ENCODE measurements at places on chromosomes 4 and X.

DNA sequence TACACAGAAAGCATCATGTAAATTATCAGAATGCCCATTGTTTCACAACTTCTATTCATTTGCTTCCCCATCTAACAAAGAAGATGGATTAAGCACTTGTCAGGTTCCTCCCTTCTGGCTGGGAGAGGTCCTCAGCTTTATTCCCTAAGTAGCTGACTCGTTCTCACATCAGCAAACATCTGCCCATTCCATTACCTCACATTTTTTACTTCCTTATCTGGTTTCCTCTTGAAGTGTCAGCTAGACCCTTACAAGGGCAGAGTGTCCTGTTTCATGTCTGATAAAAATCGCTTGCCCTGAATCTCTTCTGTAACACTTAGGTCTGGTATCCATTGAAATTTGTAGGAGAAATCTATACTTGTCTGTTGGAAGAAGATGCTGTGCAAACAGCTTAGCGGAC, 34.7 kb downstream of the TMPRSS11A start:
- no peak for DNase-seq

DNA sequence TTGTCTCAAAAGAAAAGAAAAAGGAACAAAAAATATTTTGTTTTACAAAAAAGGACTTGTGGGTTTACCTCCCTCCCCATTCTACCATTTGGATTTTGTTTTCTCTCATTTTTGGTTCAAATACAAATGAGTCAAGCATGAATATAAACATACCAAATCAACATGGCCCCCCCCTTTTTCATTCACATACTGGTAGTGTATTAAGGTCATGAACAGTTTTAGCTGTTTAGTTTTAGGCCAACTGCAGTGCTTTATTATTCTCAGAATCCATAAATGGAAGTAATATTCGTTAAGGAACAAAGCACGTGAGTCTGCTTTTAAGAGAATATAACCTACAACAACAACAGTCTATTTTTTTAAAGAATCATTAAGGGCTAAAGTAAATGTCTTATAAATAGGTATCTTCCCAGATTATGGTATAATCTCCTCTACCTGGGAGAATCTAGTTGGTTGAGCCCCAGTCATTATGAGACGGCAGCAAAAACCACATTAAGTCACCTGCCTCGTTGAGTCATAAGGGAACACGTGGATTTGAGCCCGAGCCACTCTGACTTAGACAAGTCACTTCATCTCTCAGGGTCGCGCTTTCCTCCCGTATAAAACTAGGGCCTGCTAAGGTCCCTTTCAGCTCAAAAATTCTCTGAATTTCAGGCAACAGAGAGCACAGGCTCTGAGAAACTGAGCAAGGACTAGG, 26.7 kb downstream of the BCLAF3 start:
- no peak for DNase-seq

DNA sequence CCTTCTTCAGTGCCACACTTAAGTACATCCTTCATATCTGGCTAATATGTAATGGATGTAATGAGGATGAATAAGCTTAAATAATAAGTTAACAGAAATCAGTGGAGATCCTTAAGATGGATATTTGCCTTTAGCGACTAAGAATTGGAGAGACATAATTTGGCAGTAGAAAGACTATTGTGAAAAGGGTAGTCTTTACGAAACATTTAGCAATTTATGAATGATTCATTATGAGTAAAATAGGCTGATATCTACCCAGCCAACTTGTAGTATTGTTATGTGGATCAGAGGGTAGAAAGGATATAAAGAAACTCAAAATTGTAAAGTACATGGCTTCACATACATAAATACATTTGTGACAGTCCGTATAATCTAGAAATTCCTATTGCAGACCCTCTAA, 2371.8 kb downstream of the PCDH7 start:
- no peak for DNase-seq

- DNase-seq: no peak
Measured at GRCh38 chrX:107429090-107429489, 20.4 kb upstream of the FRMPD3 start.

- no peak for DNase-seq
Measured at GRCh38 chrX:3631196-3631595, 82.3 kb downstream of the PRKX start.

DNA sequence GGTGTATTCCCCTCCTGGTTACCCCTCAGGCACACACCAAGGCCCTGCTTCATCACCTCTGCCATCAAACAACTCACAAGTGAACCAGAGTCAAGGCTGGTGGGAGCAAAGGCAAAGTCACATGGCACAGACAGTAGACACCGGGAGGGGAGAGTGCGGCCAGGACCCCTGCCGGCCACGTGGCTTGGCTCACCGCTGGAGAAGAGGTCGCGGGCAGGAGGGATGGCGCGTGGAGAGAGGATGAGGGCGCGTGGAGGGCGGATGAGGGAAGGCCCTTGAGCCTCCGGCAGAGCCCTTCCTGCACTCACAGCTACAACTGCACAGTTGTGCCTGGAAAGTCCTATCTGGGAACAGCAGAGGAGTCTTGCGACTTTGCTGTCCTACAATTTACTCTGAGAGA, 104.2 kb upstream of the ADRA2C start:
- DNase-seq: no peak

- DNase-seq: no peak
Measured at GRCh38 chr4:185956544-185956940, 112.4 kb upstream of the TLR3 start.

- no peak for DNase-seq
Measured at GRCh38 chr4:184895012-184895695, 69.4 kb upstream of the ACSL1 start.

DNA sequence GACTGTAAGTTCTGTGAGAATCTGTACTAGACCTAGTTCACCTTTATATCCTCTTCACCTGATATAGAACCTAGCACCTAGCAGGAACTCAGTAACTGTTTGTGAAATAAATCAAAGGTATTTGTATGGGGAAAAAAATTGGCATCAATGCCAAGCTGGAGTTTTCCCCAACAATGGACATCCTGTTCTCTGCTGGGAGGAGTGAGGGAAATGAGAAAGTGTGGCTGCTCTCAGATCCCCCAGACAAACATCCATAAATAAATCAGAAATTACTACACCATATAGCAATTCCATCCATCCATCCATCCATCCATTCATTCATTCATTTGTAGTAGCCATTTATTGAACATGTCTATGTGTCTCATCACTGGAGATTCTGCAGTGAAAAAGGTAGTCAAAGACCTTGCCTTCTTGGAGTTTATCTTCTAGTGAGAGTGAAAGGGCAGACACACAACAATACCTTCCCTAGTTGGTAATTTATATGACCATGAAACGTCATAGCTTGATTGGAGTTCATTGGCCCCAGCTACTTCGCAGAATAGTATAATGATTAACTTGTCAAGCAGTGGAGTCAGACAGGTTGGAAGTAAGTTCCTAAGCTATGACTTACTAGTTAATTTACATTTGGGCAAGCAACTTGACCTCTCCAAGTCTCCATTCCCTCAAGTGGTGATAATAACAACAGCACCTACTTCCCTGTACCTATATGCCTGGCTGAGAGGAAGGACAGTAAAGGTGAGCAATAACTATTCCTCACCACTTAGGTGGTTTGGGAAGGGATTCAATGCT, 98.7 kb upstream of the KIT start:
- no peak for DNase-seq

GRCh38 chrX:24175276-24175675, 25.7 kb downstream of the ZFX start:
- no peak for DNase-seq

GRCh38 chrX:139538907-139539790, 8.6 kb downstream of the F9 start:
- no peak for DNase-seq

GRCh38 chrX:15497865-15498264, 2.7 kb upstream of the BMX start:
- no peak for DNase-seq

GRCh38 chr4:173801876-173802661, 272.0 kb upstream of the HAND2 start:
- no peak for DNase-seq

- no peak for DNase-seq
Measured at GRCh38 chr4:98181809-98182208, 38.5 kb upstream of the STPG2 start.

DNA sequence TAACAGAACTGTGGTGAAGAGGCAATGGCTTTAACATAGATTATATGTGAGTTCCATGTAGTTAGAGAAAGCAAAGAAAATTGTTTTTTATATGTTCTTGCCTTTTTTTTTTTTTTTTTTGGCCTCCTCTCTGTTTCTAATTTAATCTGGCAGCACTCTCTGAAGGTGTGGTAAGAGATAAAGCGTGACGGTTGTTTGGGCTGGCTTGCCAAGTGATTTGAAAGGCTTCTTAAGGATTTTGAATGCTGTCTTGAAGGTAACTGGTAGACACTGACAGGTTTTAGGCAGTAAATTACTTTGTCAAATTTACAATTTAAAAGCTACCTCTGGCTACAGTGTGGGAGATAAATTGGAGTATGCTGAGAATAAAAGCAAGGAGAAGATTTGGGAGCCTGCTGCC, 269.3 kb upstream of the HS3ST1 start:
- no peak for DNase-seq

DNA sequence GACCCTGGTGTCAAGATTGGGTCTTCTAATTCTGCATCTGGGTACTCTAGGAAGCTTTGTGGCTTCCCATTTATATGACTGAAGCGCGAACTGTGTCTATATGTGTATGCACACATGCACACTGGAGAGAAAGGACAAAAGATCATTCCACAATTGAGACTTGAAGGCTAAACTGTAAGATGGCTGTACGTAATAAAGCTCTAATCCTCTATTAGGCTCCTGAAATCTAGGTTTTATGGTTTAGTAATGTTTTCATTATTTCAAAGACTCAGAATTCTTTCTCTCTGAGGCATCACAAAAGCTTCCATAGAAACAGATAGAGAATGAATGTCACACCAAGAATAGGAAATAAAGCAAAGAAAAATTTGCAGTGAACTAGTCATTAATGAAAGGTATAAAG, 320.7 kb upstream of the FTHL17 start:
- DNase-seq: no peak

DNA sequence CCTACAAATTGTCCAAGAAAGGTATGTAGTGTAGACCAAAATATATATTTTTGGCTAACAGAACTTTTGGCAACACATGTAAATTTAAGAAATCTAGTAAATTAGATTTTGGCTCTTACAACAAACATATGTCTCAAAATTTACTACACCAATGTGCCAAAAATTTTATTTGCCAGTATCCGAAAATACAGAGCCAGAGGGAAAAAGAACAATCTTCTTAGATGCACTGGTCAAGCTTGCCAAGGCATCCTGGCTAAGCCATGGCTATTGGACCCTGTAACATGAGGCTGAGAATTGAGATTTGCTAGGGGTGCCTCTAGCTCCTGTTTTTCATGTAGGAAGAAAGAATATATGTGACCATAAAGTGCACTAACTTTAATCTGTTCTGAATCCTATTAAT, 91.8 kb downstream of the GABRG1 start:
- no peak for DNase-seq

GRCh38 chrX:10971176-10971575, 140.0 kb upstream of the HCCS start:
- no peak for DNase-seq

GRCh38 chr4:39763714-39764572, 66.0 kb downstream of the UBE2K start:
- DNase-seq: no peak

- no peak for DNase-seq
Measured at GRCh38 chrX:136738049-136738729, 42.5 kb downstream of the ARHGEF6 start.

DNA sequence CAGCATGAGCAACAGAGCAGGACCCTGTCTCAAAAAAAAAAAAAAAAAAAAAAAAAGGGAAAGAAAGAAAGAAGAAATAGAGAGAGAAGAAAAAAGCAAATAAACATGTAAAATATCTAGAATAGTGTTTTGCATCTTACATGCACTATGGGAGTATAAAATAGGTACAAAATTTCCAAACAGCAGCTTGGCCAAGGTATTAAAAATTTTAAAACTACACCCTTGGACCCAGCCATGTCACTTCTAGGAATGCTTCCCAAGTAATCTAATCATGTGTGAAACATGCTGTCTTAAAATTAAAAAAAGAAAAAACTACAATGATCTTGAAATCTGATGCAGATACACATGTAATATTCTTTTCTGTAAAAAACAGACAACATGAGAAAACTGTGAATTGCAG, 21.6 kb downstream of the IRF2 start:
- DNase-seq: no peak

DNA sequence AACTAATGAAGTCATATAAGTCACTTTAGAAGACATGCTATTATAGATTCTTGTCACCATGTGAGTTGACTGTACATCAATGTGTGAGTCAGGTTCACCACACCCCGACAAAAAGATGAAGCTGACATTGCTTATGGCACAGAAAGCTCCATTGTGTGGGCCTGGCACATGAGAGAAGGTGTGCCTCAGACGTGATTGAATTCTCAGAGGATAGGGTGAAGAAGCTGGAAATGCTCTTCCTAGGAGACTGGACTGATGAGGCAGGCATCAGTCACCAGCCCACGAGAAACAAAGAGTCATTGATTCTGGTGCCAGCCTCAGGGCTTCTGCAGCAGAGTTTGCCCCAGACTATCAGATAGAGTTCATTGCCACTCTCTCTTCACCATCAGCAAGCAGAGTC, 35.9 kb upstream of the LRAT start:
- no peak for DNase-seq

- DNase-seq: no peak
Measured at GRCh38 chr4:21638171-21638725, 310.3 kb downstream of the KCNIP4 start.

GRCh38 chrX:130691576-130691975, 211.4 kb downstream of the ENOX2 start:
- DNase-seq: no peak

- DNase-seq: no peak
Measured at GRCh38 chr4:102322736-102323135, 22.5 kb downstream of the SLC39A8 start.

GRCh38 chr4:37715889-37716402, 29.8 kb upstream of the RELL1 start:
- DNase-seq: no peak

GRCh38 chr4:20430259-20430941, 178.7 kb downstream of the SLIT2 start:
- DNase-seq: no peak

DNA sequence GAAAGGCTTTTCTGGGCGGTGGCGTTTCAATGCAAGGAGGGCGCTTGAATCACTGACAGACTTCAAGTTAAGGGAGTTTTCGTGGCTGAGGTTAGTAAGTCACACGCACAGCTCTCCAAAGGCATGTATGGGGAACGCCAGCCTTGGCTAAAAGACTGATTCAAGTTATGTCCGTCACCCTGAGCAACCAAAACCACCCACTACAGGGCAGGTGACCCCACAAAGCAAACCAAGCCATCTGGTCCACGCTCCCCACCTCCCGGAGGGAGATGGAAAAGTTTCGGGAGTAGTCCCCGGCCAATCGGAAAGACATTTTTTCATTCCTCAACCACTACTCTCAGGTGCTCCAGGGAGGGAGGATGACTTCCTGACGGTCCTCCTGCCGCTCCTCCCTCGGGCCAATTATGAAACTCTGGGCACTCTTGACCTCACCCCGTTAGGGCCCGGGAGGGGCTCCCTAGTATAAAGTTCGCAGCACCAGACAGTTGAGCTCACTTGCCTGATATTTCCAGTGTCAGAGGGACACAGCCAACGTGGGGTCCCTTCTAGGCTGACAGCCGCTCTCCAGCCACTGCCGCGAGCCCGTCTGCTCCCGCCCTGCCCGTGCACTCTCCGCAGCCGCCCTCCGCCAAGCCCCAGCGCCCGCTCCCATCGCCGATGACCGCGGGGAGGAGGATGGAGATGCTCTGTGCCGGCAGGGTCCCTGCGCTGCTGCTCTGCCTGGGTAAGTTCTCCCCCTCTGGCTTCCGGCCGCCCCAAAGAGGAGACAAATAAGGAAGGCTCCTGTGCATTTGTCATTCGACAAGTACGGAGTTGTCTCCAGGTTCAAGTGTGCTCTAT, at the start of gene EREG:
Gene EREG, plus strand, starts transcription at position 494 of the 840 bp plus-strand sequence. Its CDS starts 164 bp downstream, at position 658.
- no peak for DNase-seq
